Left renal cortex interstitium (tissue), 4 donors: ENCODE measurements at places on chromosomes 12 and 14.

DNA sequence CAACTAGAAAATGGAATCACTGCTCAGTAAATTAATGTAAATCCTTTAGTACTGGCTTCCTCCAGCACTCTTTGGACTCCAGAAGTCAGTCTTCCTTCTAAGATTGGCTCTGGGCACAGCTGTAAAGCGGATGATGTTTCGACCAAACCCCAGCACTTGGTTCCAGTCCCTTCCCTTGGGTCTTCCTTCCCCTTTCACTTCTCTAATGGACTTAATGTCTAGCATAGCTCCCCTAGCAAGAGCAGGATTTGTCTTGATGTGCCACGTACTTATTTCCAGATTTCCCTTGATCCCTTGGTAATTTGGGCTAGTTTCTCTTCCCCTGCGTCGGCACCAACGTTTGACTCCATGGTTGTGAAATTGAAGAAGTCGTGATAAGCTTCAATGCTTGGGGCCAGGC, 28.3 kb downstream of the C12orf75 start:
- no peak for DNase-seq

DNA sequence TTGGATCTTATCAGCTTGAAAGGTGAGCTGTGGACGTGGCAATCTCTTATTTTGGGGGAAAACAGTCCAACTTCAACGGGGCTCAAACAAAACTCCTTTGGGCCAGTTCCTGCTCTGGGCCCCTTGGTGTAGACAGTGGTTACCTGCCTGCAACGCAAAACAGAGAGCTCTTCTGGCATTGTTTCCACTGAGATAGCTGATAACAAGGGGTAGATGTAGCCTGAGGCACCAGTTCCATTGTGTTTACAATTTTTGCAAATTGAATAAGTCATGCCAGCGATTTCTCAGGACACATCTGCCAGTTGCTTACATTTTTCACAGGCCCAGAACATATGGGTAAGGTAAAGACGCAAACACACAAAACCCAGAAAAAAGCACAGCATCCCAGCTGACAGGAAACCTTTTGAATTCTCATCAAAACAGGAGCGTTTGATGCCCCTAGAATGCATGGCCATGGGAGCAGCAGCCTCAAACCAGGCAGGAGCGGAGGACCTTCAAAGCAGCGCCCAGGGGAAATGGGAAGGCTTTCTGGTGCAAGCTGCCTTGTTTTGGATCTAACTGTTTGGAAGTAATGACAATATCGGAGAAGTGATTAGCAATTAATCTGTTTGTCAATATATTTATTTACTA, 259.7 kb downstream of the AACS start:
- no peak for DNase-seq

- DNase-seq, result no peak
Measured at GRCh38 chr14:23175823-23176222, 7.6 kb downstream of the SLC7A8 start.

- no peak for DNase-seq
Measured at GRCh38 chr12:622416-622815, 40.8 kb downstream of the NINJ2 start.

DNA sequence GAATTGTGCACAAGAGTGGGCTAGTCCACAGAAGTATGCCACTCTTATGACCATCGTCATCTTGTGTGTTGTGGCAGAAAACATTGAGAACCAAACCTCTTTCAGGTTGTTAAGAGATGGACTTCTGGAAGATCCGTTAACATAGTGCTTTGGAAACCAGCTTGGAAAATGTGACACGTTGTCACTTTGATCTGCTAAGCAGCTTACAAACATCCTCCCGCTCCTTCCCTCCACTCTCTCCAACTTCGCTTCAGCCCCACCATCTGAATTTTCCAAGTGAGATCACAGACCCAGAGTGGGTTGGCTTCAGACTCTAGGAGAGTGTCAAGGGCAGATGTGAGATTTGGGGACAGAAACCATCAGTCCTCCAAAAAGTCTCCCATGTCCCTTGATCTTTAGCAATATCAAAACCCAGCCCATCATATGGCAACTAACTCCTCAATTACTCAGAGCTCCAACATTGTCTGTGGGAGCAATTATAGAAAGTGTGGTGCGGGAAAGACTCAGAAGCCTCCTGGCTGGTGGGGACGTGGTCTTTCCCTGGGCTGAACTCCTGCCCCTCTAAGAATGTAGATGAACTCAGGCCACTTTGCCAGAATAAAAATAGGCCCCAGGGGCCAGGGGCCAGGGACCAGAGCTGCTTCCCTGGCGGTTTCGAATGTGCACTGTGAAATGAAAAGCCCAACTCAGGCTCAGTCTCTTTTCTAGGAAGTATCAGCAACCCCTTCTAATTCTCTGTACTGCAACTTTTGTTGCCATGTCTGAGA, 129.5 kb downstream of the SLC38A6 start:
- no peak for DNase-seq

- no peak for DNase-seq
Measured at GRCh38 chr12:53684654-53685220, 8.9 kb upstream of the ATP5MC2 start.

DNA sequence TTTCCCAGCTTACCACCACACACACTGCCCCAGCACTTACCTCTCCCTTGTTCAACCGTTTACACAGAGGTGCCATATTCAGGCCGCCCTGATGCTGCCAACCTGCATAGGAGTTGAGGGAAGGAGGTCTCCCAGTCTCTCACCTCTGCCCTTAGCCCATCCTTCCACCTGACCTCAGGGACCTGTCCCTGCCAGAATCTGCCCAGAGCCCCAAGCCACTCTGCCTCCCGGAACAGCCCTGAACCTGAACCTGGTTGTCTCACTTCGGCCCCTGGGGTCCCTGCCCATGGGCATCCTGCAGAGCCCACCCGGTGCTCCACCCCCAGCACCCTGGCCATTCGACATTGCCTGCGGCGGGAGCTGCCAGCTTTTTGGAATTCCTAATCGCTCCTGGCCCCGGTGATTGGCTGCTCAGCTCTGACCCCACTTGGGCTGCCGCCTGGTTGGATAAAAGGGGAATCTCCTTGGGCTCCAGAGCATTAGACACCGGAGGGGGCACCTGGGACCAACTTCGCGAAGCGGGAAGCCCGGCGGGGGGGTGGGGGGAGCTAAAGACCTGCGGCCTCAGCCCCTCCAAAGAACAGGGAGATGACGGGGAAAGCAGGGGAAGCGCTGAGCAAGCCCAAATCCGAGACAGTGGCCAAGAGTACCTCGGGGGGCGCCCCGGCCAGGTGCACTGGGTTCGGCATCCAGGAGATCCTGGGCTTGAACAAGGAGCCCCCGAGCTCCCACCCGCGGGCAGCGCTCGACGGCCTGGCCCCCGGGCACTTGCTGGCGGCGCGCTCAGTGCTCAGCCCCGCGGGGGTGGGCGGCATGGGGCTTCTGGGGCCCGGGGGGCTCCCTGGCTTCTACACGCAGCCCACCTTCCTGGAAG, at the start of gene VSX2:
TSS of gene VSX2 (plus strand) at position 476 of the 874 bp plus-strand sequence. CDS start at position 589, 113 bp downstream.
- no peak for DNase-seq

DNA sequence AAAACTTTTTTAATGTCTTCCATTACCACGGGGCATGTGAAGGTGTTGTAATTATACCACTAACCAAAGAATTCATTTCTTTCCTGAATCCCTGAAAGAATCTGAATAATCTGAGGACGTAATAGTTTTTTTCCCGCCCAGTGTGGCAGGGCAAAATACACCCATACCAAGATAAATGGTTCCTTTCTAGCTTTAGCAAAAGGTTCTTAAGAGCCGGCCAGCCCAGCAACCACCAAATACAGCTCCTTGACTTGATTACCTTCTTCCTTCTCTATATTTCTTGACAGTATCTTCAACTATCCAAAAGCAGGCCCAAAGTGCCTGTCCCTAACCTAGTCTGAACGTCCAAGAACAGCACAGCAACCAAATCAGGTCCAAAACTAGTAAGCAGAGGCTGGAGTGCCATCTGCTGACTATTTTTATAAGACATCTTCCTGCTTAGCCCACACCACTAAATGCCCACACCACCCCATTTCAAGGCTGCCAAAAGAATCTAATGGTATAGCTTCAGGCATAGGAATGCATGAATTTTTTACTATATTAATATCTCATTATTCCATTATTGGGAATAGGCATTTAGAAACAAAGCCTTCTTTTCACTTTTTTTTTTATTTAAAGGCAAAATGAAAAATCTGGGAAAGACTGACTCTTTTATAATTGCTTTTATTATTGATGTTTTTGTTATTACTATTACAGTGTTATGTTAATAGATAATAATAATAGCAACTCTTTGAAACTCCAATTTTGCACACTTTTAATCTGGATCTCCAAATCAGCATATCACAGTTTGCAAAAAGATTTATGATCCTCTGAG, 524.4 kb downstream of the MED13L start:
- DNase-seq, result peak; percentile 67

DNA sequence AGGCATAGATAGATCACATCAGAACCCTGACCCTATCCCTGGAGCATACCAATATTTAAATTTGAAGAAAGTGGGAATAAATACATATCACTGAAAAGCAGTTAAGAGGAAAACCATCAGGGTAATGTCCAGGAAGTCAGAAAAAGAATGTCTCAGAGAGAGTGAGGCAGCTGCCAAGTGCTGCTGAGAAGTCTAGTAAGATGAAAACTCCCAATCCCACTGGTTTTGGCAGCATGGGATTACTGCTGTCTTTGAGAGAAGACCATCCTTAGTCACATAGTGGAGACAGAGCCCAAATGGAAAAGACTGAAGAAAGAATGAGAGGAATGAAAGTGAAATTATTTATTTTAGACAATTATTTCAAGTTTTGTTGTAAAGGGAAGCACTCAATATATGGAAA, 11.5 kb upstream of the TSPAN8 start:
- no peak for DNase-seq

DNA sequence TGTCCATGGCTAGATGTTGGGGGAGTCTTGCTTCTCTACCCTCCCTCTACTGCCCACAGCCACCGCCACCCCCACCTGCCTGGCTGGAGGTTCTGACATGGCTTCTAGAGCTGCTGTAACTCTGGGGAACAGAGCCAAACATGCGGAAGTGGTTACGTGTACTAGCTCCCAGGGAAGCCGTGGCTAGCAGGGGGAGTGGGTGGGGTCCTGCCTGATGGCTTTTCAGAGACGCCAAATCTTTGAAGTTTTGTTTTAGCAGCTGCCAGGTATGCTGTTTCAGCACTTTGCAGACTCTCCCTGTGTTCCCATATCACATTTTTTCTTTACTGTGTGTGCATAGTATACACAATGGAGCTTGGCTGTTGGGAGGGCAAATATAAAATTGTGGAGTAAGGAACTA, 150.3 kb downstream of the TGFB3 start:
- no peak for DNase-seq

GRCh38 chr14:33134975-33135374, 196.3 kb downstream of the NPAS3 start:
- no peak for DNase-seq

- DNase-seq, result no peak
Measured at GRCh38 chr12:59650588-59651228, 54.9 kb downstream of the SLC16A7 start.

GRCh38 chr12:68686262-68686594, 550 bp upstream of the NUP107 start:
- no peak for DNase-seq

- no peak for DNase-seq
Measured at GRCh38 chr12:29691161-29691854, 92.4 kb downstream of the TMTC1 start.

DNA sequence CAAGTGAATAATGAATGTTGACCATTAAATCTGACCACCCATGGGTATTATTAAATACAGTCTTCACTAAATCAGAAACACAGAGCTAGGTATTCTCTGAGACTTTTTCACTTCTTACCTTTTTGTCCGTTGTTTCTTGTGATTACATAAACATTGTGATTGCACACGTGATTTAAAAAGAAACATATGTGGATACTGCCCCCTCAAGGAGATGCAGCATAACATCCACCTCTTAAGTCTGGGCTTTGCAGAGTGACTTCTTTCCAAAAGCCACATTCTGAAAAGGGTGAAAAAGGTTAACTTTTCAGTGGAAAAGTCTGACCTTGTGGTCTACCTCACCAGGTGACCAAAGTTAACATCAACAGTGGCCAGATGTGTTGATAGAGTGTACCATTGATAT, 185.5 kb upstream of the FAR2 start:
- DNase-seq, result no peak

GRCh38 chr14:99575043-99576023, 28.7 kb downstream of the CCDC85C start:
- no peak for DNase-seq

- no peak for DNase-seq
Measured at GRCh38 chr12:47744005-47744651, 14.6 kb downstream of the RAPGEF3 start.

GRCh38 chr14:25132732-25133422, 82.9 kb upstream of the STXBP6 start:
- no peak for DNase-seq

- no peak for DNase-seq
Measured at GRCh38 chr12:38490941-38491340, 174.4 kb downstream of the ALG10B start.

GRCh38 chr12:31647086-31647491, 12.4 kb upstream of the ETFBKMT start:
- no peak for DNase-seq

DNA sequence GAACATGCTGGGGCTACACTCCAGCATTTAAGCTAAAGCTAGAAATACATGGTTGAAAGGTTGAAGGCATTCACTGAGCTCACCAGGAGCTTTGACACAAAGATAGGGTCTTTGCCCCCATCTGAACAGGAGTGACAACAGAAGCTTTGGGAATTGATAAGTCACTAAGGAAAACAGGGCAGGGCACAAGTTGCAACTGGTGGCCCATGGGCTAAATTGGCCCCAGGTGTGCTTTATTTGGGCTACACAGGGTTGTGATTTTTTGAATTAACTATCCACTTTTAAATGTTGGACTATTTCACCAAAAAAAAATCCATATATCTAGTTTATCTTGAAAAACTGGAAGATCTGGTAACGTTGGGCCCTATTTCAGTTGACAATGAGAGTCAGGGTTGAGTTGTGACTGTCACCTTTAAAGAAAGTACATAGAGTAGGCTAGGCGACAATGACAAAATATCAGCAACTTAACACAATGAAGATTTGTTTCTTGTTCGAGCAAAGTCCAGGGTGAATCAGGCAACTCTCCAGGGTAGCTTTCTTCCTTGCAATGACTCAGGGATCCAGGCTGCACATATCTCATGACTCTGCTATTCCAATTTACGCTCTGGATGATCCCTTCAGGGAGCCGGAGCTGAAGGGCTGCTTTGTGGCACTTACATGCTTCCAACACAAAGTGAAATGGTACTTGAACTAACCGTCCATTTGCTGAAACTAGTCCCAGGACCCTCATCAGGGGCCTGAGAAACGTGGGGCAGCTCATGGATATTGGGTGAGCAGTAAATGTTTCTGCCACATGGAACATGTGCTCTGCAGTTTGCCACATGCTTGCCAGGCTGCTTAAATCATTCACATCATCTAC, 13.3 kb upstream of the EIF4B start:
- DNase-seq, result no peak
